Keratinocyte (primary cell): ENCODE measurements at places on chromosomes 16 and 17. TPM values are rescaled to one million over a fixed set of nuclear protein-coding genes. Genes with fewer than 3 reads are reported as not detected.

SEPTIN12 gene
- not detected in 3 replicates for polyA plus RNA-seq

TBC1D3C gene
- not detected in 3 replicates for polyA plus RNA-seq

HS3ST3A1 gene
- polyA plus RNA-seq: 0.04 to 0.42 TPM (median 0.29 TPM) in 3 replicates

TBC1D3B gene
- polyA plus RNA-seq: 0.71 to 2.0 TPM (median 0.71 TPM) in 3 replicates

HSF4 gene
- polyA plus RNA-seq: 4.3 to 10.7 TPM (median 4.9 TPM) in 3 replicates

TSPOAP1 gene
- polyA plus RNA-seq: 0.02 to 0.10 TPM (median 0.04 TPM) in 3 replicates

TLCD1 gene
- 12.0 to 14.7 TPM (median 14.0 TPM) in 3 replicates for polyA plus RNA-seq

SLC6A2 gene
- polyA plus RNA-seq: 0.10 to 0.97 TPM (median 0.20 TPM) in 3 replicates

WDR90 gene
- 5.9 to 9.2 TPM (median 8.2 TPM) in 3 replicates for polyA plus RNA-seq

DNA sequence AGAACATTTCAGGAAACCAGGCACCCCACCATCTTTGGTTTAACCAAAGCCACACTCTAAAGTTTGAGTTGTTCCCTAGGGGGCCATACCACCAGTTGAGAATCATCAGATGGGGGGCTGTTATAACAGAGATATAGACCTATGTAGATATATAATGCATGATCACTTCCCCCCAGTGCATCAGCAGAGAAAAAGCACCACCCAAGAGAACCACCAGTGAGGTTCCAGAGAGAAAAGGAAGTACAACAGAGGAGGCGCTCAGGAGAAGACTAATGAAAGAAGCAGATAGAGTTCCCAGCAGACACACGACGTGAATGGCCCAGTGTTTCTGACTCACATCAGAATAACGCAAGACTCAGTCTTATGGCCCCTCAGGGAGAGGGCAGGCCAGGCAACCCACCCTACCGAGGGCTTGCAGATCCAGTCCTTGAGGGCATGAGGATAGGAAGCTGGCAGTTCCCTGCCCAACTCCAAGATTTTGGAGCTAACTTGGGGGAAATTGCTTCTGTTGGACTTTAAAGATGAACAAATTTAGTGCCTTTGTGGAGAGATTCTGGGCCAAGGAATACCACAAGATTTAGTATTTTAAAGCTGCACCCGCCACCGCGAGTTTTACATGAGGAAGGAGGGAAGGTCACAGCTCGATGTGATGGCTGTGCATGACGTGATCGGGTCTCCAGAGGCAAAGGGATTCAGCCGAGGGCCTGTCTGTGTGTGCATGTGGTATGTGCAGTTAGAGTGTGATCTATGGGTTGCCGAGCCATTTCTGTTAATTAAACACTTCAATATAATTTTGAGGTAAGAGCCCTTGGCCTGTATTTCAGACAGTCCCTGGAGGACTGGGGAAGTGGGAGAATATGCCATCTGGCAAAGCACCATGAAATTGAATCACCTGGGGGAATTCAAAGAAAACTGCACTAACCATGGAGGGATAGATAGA lies 53.1 kb downstream of the AIPL1 start:
- H3K4me3 ChIP-seq: no peak overlapping the region
- DNase-seq: no peak
- peaks cover 8% of the 10 kb centered on the region for H3K27me3 ChIP-seq
- H3K36me3 ChIP-seq: no peaks in the 10 kb centered on the region
- H3K4me1 ChIP-seq: no peaks in the 10 kb centered on the region

GRCh38 chr16:268141-269053 lies 7.3 kb downstream of the RGS11 start:
- H3K27ac ChIP-seq: no peak overlapping the region
- H3K36me3 ChIP-seq: no peaks in the 10 kb centered on the region
- no peak for DNase-seq
- H3K27me3 ChIP-seq: peaks cover 15% of the 10 kb centered on the region
- no peak overlapping the region for H3K4me3 ChIP-seq

DNA sequence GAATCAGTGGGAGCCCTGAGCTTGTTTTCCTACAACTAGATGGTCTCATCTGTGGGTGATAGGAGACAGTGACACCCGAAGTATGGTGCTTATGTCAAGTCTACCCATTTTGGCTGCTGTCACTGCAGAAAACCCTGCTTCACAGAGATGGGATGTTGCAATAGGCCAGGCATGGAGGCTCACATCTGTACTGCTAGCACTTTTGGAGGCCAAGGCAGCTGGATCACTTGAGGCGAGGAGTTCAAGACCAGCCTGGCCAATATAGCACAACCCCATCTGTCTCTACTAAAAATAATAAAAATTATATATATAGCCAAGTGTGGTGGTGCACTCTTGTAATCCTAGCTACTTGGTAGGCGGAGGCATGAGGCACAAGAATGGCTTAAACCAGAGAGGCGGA lies 2.3 kb upstream of the HERPUD1 start:
- H3K36me3 ChIP-seq: no peaks in the 10 kb centered on the region
- no peaks in the 10 kb centered on the region for H3K27me3 ChIP-seq
- DNase-seq: no peak
- peaks cover 11% of the 10 kb centered on the region for H3K4me1 ChIP-seq
- H3K4me3 ChIP-seq: no peak overlapping the region
- no peak overlapping the region for H3K27ac ChIP-seq

GRCh38 chr16:50692999-50693781 lies at the start of gene NOD2:
NOD2 (plus strand) TSS chr16:50693606; CDS start chr16:50699496, 5,890 bp downstream.
- H3K36me3 ChIP-seq: no peaks in the 10 kb centered on the region
- H3K4me3 ChIP-seq: peak within 1 kb of the TSS; percentile 38
- no peaks in the 10 kb centered on the region for H3K27me3 ChIP-seq
- H3K4me1 ChIP-seq: peaks cover 24% of the 10 kb centered on the region
- H3K27ac ChIP-seq: peak within 1 kb of the TSS; percentile 4

DNA sequence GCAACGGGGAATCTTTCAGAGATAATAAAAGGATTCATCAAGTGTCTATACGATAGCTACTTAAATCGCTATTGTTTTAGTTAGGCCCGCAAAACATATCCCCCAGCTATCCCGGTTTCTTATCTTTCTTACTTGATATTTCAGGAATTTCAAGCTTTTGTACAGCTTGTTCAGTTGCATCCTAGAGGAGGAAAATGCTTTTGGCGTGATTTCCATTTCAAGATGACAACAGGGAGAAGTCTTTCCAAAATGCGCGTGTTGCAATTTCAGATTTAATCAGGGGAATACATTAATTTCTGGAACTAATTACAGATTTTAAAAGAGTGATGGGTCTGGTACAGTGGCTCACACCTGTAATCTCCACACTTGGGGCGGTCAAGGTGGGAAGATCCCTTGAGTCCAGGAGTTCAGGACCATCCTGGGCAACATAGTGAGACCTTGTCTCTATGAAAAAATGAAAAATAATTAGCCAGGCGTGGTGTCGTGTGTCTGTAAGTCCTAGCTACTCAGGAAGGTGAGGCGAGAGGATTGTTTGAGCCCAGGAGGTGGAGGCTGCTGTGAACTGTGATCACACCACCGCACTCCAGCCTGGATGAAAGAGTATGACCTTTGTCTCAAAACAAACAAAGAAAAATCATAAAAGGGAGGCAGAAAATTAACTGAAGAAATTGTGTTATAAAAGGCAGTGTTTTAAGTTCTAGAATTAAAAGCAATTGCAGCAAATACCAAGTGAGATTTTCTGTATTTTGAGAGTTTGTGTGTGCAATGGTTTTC lies 546.1 kb downstream of the MAF start:
- no peak overlapping the region for H3K27ac ChIP-seq
- H3K36me3 ChIP-seq: no peaks in the 10 kb centered on the region
- DNase-seq: no peak
- H3K4me3 ChIP-seq: no peak overlapping the region
- H3K4me1 ChIP-seq: peaks cover 22% of the 10 kb centered on the region
- H3K27me3 ChIP-seq: no peaks in the 10 kb centered on the region

- no peaks in the 10 kb centered on the region for H3K36me3 ChIP-seq
- no peak for DNase-seq
- H3K4me1 ChIP-seq: peaks cover 34% of the 10 kb centered on the region
These were observed 27.2 kb upstream of the ITGA3 start for GRCh38 chr17:50028736-50029120.

- DNase-seq: no peak
- peaks cover 8% of the 10 kb centered on the region for H3K4me1 ChIP-seq
- H3K27ac ChIP-seq: no peak overlapping the region
- H3K27me3 ChIP-seq: no peaks in the 10 kb centered on the region
- H3K4me3 ChIP-seq: no peak overlapping the region
These were observed 15.6 kb downstream of the B4GALNT2 start for GRCh38 chr17:49148171-49148570.

- no peak within 1 kb of the TSS for H3K4me3 ChIP-seq
- no peaks in the 10 kb centered on the region for H3K27me3 ChIP-seq
- H3K27ac ChIP-seq: no peak within 1 kb of the TSS
- H3K4me1 ChIP-seq: peaks cover 9% of the 10 kb centered on the region
- no peaks in the 10 kb centered on the region for H3K36me3 ChIP-seq
- no peak for DNase-seq
These were observed at the start of gene SERPINF2 for GRCh38 chr17:1742371-1743087. SERPINF2 (plus strand) TSS chr17:1742871; CDS start chr17:1744996, 2,125 bp downstream.

DNA sequence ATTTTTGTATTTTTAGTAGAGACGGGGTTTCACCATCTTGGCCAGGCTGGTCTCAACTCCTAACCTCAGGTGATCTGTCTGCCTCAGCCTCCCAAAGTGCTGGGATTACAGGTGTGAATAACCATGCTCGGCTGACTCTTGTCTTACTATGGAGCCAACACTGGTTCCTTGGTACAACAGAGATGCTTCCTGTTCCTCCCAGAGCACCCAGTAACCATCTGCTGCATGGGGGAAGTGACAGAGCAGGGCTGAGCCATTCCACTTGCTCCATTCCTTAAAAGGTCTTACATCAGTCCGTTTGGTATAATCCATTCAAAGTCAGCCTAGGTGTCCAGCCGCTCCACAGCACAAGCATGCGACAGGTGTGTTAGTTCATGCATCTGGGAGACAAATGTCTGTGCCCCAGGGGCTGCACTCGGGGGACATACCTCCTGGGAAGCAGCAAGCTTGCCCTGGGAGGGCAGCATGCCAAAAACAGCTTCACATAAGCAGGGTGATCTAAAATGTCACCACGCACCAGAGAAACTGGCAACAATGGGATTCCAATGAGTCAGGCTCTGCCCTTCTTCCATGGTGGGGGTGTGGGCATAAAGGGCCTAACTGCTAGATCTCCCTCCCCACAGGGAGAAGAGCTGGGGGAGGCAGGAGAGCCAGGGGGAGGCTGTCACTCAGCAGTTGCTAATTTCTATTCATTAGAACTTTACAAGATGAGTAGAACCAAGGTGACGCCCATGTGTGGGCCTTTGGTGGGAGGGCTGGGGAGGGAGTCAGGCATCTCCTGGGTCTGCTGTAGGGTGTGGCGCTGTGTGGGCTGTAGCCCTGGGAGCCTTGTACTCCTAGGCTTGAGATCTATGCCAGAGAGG lies 35.5 kb downstream of the PIPOX start:
- H3K27me3 ChIP-seq: no peaks in the 10 kb centered on the region
- peaks cover 14% of the 10 kb centered on the region for H3K36me3 ChIP-seq
- no peak for DNase-seq
- H3K4me3 ChIP-seq: no peak overlapping the region
- H3K4me1 ChIP-seq: no peaks in the 10 kb centered on the region

GRCh38 chr16:72829846-72830775 lies 217.8 kb downstream of the ZFHX3 start:
- H3K36me3 ChIP-seq: no peaks in the 10 kb centered on the region
- H3K27me3 ChIP-seq: no peaks in the 10 kb centered on the region
- H3K4me1 ChIP-seq: no peaks in the 10 kb centered on the region

DNA sequence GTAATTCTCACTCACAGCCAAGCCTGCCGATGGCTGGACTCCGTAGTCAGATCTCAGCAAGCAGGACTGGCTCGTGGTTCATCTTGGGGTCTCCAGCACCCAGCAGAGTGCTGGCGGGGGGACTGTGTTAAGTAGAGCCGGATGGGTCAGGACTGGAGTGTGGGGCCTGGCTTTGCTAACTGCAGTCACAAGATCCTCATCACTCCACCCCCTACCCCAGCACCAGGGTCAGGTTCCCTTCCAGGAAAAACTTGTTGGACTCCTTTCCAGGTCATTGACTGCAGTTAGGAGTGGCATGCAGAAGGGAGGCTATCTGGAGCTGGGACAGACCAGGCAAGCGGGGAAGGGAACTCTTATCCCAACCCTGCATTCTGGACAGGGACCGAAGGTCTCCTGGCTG lies 6.0 kb downstream of the CIITA start:
- H3K4me1 ChIP-seq: peaks cover 12% of the 10 kb centered on the region
- peaks cover 28% of the 10 kb centered on the region for H3K27me3 ChIP-seq
- no peaks in the 10 kb centered on the region for H3K36me3 ChIP-seq
- H3K4me3 ChIP-seq: no peak overlapping the region

DNA sequence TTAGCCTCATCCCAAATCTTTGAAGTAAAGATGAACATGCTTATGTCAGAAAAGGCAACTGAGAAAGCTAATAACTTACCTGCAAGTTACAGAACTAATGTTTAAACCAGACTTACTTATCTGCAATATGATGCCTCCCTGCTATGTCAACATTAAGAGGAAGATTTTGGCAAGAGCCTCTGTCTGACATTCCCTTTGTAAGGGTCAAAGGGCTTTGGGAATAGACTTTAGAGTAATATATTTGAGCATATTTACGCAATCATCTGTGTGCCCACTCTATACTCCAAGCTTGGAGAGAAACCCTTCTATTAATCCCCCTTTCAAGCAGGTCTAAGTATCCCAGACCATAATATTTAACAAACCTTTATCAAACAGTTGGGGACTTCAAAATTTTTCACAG lies 389.4 kb downstream of the NPIPA8 start:
- H3K36me3 ChIP-seq: no peaks in the 10 kb centered on the region
- no peak for DNase-seq
- H3K4me1 ChIP-seq: no peaks in the 10 kb centered on the region
- no peak overlapping the region for H3K4me3 ChIP-seq

DNA sequence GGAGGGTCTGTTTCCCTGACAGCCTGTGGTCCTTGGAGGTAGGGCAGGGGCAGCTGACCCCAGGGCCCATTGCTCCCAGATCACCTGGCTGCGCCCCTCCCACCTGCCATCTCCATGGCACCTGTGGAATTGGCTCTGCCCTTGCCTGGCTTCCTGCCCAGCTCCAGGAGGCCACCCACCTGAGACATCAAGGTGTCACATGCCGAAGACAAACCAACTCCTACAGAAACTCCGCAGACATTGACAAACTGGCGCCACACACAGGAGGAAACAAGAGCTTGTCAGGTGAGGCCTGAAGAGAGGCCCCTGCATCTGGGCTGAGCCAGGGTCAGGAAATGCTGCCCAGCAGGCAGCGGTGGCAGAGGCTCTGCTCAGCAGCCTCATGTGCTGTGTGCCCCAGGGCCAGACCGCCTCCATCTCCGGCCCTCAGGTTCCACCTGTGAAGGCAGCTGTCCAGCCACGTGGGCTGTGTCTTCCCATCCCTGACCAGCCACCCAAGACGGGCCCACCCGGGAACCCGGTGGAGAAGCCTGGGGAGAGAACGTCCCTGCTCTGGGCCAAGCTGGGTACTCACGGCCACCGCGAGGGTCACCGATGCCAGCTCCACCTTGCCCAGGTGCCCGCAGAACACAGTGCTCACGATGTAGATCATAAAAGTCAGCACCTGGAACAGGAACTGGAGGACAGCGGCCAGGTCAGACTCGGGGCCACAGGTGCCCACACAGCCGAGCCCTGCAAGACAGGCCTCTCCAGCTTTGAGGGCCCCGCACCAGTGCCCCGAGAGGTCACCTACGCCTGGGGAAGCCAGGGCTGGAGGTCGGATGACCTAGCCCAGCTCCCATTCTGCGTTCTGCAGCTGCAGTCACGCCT lies 1.6 kb downstream of the SLC47A2 start:
- no peak overlapping the region for H3K27ac ChIP-seq
- no peaks in the 10 kb centered on the region for H3K27me3 ChIP-seq
- H3K36me3 ChIP-seq: no peaks in the 10 kb centered on the region
- no peak overlapping the region for H3K4me3 ChIP-seq
- no peak for DNase-seq

- DNase-seq: no peak
- no peak overlapping the region for H3K27ac ChIP-seq
- no peaks in the 10 kb centered on the region for H3K4me1 ChIP-seq
- H3K27me3 ChIP-seq: no peaks in the 10 kb centered on the region
These were observed 30.7 kb upstream of the CHMP6 start for GRCh38 chr17:80960797-80961452.
